ENCODE measurements at places on chromosomes 7 and 10.

DNA sequence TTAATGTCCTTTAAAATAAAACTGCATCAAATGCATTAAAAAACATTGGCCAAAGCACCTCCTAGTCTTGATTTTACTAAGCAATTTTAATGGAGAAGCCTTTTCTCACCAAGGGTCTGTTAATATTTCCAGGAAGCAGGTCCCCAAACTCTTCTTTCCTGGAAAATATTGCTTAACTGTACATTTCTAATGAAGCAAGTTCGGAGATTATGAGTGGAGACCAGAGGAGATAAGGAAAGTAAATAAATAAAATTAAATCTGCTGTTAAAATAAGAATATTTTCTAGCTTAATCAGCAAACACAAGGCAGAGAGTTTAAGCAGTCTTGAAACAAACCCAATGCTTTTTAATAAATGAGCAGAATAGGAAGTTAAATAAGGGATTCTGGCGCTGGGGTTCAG lies 322.4 kb downstream of the PTEN start:
- no peak for DNase-seq

DNA sequence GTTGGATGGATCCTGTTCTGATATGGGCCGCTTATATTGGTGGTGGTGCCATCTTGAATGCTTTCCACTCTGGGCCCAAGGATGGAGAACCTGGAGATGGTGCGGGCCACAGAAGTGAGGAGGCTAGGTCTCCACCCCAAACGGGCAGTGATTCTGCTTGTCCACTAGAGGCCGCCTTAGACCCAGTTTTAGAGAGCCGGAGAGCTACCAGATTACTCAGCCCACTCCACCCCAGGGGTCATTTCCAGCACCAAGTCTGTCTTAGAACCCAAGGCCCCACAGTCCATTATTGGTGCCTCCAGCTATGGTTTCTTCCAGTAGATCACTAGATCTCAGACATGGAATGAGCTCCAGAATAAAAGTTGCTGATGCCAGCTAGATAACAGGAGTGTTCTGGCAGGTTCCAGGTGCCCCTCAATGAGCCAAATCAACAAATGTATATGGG lies 11.8 kb upstream of the CAMK2G start:
- peak; percentile 43 for DNase-seq

DNA sequence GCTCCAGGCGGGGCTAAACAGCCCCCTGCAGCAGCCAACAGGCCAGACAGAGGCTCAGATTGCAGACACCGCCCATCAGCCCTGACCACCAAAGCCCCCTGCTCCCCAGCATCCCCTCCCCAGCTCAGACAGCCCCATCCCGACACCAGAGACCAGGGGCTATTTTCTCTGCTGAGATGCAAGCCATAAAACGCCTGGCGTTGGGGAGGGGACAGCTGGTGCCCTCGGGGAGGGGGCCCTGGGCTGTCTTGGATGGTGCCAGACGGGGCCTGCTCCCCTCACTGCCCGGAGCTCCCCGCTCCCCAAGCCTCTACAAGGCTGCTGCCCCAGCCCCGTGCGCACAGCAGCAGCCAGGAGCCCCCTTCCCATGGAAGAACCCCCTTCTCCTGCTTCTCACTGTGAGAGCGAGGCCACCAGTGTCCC lies 31.8 kb downstream of the GET4 start:
- no peak for DNase-seq

GRCh38 chr10:123582084-123582989 lies 83.8 kb upstream of the GPR26 start:
- DNase-seq, result peak; percentile 33

DNA sequence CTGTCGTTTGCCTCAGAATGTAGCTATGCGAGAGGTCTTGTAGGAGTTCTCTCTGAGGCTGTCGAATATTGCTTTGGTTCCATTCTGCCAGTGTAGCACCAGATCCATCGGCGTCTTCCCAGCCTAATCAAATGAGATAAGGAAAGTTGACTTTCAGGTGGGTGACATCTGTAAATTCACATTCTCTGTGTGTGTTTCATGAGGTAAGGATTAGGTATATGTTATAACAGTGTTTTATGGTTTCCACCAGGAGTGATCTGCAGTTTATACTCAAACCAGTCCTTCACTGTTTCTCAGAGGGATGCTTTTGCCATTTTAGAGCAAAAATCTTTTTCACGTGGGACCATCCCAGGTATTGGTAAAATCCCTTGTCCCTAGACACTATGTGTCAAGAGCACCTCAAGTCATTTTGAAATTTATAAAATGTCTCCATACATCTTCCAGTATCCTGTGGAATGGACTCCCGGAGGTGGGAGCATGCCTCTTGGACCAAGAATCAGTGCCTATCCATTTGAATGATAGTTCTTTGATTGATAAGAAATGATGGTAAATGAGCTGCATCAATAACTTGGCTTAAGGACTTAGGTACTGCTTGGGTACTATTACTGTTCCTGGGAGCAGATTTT lies 7.9 kb downstream of the ANKRD1 start:
- DNase-seq, result no peak

DNA sequence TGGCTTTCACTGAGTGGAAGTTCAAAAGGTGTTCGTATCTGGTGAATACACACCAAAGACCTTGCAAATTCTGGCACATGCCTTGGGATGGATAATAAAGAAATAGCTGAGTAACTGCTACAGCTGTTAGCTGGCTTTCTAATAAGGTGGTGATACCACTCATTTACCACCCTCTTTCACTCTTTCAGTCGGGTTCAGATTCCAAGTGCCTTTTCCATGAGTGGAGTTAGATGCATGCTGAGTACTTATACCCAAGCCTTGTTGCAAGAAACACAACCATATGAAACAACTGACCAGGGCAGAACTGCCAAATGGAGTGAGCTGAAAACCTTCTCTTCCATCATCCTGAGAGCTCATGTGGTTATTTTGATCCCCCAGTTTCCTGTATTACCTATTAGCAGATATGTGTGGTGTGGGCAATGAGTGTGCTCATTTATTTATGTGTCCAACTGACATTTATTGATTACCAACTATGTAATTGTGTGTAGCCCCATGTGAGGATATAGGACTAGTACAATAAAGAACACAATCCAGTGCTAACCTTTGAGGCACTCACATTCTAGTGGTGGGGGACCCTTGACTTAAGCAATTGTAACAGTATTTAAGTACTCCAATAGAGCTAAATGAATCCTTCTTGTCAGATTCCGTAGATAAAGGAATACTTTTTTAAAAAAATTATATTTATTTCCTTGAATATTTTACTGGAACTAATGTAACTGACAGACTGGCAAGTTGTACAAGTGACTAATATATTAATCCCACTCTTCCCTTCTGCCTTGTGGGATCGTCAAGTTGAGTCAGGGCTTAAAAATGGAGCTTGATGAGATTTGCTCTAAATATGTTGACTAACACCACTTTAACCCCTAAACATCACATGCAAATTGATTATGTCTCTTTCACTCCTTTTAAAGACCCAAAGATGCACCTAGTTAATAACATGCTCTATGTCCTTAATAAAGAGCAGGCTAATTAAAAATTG lies 124.7 kb downstream of the ARID5B start:
- DNase-seq, result no peak

DNA sequence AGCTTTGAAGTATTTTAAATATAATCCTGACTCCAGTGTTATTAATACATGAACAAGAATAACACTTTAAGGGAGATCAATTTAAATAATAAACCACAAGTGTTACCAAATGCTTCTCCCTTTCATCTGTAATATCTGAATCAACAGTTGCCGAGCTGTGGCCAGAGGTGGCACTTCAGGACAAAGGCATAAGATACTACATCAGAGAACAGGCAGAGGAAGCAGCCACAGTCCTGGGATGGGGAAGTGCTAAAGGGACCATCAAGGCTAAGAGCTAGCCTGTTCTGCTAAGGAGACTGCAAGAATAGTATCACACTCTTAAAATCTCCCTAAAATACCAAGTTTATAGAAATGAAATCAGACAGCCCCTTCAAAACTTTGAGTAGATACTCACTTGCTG lies 378.2 kb upstream of the PRKCQ start:
- DNase-seq, result no peak

DNA sequence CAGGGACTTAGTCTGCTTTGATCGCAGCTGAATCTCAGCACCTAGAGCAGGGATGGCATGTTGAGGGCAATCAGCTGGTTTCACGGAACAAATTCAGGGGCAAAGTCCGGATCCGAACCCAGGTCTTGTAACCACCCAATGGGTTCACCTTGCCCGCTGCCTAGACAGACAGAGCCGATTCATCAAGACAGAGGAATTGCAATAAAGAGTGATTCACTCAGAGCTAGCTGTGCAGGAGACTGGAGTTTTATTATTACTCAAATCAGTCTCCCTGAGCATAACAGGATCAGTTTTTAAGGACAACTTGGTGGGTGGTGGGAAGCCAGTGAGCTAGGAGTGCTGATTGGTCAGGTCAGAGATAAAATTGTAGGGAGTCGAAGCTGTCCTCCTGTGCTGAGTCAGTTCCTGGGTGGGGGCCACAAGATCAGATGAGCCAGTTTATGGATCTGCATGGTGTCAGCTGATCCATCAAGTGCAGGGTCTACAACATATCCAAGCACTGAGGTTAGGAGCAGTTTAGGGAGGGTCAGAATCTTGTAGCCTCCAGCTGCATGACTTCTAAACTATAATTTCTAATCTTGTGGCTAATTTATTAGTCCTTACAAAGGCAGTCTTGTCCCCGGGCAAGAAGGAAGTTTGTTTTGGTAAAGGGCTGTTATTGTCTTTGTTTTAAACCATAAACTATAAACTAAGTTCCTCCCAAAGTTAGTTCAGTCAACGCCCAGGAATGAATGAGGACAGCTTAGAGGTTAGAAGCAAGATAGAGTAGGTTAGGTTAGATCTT lies 43.5 kb upstream of the CHST3 start:
- DNase-seq, result no peak

GRCh38 chr7:158375034-158375433 lies 212.6 kb downstream of the PTPRN2 start:
- no peak for DNase-seq

DNA sequence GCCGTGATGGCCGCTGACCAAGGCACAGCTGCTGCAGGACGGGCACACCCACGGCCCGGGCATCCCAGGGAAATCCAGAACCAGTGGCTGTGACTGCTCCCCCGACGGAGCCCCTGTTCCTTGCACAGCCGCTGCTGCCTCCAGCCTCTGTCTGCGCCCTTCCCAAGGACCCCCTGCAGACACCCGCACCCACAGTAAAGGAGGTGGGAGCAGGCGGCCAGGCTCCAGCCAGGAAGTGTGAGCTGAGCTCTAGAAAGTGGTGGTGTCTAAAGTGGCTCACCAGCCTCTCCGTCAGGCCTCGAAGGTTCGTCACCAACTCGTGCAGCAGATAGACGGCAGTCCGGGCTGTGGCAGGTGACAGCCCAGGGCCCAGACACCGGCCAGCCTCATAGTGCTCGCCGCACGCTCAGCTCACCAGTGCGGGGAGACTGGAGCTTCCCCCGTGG lies 306.7 kb downstream of the DNAJB6 start:
- DNase-seq, result no peak

DNA sequence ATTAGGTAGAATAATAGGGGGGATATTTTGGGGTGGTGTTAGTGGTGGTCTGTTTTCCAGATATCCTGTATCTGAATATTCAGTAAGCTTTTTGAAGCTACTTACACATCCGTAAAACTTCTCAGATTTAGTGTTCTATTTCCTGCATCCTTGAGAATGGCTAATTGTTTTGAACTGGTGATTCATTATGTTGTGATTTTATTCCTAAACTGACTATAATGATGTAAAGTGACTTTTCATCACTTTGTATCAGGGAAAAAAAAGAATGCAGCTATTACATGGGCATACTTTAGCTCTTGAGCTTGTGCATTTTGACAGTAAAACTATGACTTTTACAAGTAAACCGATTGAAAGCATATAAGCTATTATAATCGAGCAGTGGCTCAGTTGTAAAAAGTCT lies 18.2 kb downstream of the WAC start:
- no peak for DNase-seq

- no peak for DNase-seq
Observed at GRCh38 chr7:158956805-158957509, 100.6 kb downstream of the DYNC2I1 start.

- DNase-seq, result no peak
Observed at GRCh38 chr7:40243076-40243475, 108.3 kb downstream of the SUGCT start.

DNA sequence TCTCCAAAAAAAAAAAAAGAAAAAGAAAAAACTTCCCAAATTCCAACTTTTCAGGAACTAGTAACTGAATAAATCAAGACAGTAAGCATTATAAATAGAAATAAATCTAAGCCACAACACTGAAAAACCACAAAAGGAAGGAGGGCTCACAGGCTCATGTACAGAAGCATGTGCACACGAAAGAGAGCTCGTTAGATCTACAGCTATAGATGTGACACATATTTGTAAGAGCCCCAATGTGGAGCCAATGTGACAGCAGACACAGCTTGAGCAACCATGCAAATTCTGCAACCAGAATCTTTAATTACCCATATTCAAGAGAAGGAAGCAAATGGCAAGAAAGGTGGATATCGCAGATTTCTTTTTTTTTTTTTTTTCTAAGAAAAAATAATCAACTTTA lies 94.7 kb downstream of the SORBS1 start:
- no peak for DNase-seq

DNA sequence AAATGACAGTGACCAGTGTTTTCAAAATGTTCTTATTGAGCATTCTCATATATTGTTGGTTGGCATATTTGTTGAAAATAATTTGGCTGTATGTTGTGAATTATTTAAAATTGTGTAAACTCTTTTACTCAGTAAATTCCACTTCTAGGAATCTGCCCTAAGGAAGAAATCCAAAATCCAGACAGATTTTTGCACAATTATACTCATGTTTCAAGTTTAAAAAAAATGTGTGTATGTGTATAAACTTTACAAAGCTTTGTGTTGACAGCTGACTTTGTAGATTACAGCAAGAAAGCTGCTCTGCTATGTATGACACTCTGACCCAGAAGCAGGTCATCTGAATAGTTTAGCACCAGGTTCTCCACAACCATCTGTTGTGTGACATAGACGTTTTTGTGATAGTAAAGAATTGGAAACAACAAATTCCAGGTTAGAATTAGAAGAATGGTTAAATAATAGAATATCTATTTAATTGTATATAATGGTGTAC lies 21.6 kb downstream of the KIFBP start:
- DNase-seq, result no peak

DNA sequence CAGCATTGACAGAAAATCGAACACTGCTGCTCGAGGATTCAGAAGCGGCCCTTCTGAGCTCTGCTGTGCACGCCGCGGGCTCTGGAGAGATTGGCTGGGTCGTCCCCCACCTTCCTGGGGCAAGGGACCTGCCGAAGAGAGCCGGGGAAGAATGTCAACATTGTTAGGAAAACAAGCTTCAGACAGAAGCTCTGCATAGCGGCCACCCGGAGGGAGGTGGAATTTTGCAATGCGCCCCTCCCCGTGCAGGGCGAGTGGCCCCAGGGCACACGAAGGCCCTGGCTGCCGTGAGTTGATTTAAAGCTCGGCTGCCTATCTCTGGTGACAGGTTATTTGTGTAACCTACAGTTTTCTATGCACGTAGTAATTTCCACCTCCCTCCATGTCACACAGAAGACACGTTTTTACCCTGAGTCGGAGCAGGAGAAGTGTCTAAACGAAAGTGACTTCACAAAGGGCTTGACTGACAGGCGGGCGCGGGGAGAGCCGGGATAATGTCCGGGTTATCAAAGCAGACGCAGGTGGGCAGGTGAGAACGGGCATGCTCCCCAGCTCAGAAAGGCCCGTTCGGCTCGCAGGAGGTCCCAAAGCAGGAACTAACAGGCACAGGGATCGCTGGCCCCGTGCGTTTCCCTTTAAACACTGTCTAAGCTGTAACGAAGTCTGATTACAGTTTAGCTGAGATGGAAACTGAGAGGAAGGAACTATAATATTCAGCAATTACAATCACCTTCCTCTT lies 84.6 kb downstream of the PDGFA start:
- no peak for DNase-seq
